Suprapubic skin (tissue), 4 donors: ENCODE measurements at places on chromosomes 6 and 20. TPM values are rescaled to one million over a fixed set of nuclear protein-coding genes. Genes with fewer than 3 reads are reported as not detected.

DNA sequence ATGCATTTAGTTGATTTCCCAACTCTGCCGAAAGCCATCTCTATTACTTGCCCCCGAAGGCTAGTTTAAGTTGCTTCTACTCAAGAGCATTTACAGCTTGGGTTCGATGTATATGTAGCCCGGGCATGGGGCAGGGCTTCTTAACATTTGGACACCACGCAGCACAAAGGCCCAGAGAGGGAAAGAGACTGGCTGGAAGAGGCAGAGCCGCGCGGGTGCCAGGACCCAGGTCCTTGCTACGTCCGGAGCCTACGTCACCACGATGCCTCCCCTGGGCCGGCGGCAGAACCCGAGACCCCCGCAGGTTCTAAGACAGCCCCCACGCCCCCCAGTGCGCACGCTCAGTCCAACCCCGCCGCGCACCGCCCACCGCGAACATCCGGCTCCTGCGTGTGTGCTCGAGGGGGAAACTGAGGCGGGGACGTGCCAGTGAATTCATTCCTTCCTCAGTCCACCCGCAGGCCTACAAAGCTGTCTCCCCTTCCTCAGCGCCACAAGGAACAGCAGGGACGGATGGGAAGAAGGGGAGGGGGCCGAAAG lies 367 bp upstream of the PCIF1 start:
- DNase-seq, result no peak

DNA sequence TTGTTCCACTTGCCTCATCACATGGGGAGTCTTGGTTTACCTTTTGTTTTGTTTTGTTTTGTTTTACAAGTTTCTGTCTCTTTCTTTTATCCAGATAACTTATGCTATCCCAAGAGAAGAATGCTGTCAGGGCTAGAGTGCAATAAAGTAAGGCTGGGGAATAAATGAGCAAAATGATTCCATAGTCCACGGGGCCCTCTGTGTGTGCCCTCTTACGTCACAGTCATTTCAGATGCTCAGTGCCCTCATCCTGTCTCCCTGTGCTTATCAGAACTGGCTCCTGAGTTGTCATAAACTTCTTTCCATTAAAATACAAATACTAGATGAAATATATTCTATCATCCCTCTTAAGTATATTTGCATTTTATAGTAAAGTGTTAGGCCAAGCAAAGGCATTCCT lies 30.8 kb upstream of the ENPP1 start:
- no peak for DNase-seq

- DNase-seq, result no peak
Measured at GRCh38 chr6:109794201-109794923, 103.3 kb downstream of the FIG4 start.

DNA sequence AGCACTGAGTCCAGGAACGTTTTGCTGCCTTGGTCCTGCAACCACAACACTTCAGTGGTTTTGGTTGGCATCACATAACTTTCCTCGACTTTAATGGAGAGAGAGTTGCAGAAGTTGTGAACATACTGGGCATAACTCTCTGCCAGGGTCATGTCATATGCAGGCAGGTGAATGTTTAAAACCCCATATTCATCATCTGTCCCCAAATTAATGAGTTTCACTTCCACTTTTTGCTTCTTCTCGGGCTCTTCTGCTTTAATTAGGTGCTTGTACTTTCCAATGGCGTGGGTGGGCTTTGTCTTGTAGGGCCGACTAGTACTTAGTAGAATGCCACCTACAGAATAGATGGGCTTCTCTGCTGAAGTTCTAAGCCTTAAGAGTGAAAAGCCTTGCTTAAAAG lies 45.2 kb upstream of the TFAP2A start:
- DNase-seq, result no peak

DNA sequence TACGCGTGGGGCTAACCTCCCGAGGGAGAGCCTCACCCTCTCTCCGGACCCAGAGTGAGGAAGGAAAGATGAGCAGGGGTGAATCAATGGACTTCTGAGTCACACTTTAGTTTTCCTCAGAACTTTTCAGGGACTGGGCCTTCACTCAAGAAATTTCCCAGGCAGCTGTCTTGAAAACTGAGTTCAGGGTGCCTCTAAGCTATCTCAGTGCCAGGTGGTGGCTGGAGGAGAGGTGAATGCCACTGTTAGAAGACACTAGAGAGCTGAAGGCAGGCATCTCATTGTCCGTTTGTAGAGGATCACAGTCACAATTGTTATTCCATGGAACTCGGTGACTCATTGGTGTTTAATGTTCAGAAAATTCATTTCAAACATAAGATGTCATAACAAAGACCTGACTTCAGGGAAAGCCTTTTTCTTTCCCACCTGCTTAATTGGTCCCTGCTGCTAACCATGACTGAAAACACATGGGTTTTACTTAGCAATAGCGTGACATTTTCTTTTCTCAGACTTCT lies 5.3 kb upstream of the SERPINB6 start:
- DNase-seq, result no peak

DNA sequence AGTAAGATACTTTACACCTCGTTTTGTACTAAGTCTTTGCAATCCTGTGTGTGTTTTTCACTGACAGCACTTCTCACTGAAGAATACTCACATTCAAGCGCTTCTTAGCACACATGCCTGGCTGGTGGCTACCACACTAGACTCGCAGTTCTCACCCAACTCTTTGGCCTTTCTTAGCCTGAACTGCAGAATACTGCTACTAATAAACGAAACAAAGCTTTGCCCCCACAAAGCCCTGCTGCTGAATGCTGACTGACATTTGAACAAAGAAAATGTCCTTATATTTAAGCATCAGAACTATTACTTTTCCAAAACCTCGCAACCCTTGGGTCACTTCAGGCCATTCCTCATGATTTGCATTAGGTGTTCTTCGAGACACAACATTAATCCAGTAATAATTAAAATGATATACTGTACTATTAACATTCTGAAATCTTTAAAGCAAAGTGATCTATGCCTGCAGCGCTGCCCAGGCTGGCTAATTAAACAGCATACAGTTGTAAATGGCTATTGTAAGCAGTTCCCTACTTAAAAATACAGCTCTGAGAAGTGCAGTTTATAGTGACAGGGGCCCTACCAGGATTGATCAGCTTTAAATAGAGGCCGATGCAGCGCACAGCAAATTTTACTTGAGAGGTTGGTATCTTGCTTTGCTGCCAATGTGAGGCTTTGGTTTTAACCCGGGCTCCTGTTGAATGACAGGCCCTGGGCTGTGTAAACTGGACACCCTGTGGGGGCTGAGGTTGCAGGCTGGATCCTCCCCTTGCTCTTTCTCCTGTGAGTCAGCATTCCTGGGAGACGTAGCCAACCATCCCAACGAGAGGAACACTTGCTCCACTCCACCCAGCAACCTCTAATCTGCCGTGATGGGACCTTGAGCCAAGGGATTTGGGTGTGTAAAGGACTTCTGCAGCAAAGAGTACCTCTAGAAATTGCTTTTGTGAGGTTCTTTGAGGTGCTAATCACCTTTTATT lies 899.0 kb downstream of the TFAP2A start:
- no peak for DNase-seq

- DNase-seq, result no peak
Measured at GRCh38 chr20:3165473-3166337, 6.0 kb upstream of the FASTKD5 start.

GRCh38 chr6:144335914-144336313 lies 50.8 kb downstream of the UTRN start:
- no peak for DNase-seq

DNA sequence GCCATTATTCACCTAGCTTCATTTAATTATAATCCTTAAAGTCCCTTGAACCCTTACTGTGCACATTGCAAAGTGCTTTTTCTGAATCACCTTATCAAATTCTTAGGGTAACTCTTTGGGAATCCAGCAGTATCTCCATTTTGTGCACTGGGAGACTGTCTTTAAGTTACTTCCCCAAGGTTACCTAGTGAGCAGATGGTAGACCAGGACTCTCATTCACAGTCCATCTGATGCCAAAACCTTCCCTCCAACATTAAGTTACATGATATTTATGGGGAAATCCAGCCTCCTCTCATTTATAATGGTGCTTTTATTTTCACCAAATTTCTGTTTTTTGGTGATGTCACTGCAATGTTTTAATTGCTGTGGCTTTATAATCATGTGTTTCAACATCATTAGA lies 75.7 kb downstream of the NCOA7 start:
- no peak for DNase-seq

DNA sequence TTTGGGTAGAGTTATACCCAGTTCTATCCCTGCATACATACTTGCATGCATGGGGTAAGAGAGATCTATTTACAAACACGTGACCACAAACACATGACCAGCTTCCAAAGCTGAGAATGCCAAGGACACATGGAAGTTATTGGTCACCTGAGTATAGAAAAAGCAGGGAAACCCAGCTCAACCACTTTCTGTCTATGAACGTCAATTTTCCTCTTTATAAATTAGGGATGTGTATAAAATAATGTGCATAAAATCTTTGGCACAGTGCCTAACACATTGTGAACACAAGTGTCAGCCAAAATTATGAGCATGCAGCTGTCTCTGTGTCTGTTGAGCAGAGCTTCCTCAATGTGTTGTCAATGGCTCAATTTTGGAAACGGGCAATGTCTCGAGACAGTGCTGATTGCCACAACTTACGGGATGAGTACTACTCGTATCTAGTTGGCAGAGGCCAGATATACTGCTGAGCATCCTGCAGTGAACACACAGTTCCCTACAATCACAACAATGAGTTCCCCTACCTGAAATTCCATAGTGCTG lies 44.9 kb downstream of the TPD52L1 start:
- no peak for DNase-seq

- no peak for DNase-seq
Measured at GRCh38 chr6:131766631-131767030, 41.2 kb upstream of the ENPP1 start.

DNA sequence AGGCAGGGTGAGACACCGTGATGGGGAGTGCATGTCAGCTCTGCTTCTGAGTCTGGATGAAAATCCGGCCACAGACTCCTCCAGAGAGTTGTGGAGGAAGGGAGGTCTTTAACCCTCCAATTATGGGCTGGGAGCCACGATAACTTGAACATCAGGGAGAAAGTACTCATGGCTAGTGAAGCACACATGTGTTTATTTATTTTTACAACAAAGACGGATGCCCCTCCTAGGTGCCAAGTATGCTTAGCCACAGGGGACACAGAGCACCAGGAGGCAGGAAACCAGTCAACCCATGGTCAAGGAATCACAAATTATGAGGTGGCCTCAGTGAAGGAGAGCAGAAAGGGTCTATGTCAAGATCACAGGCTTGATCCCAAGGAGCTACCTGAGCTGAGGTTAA lies 54.1 kb downstream of the ZNF217 start:
- no peak for DNase-seq

DNA sequence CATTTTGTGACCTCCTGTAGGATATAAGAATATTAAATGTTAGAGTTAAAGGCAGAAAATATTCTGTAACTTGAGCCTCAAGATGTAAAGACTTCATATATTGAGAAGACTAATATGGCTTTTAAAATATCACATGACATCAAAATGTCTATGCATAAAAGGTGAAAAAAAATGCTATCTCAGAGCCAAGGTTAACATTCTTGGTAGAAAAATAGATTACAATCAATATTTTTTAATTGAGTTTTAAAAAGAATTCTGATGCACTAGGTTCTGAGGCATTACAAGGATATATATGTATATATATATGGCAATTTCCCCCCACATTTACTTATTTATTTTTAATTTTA lies 46.2 kb upstream of the RAB23 start:
- DNase-seq, result no peak

GRCh38 chr6:11525468-11526155 lies 11.9 kb upstream of the TMEM170B start:
- DNase-seq, result no peak

DNA sequence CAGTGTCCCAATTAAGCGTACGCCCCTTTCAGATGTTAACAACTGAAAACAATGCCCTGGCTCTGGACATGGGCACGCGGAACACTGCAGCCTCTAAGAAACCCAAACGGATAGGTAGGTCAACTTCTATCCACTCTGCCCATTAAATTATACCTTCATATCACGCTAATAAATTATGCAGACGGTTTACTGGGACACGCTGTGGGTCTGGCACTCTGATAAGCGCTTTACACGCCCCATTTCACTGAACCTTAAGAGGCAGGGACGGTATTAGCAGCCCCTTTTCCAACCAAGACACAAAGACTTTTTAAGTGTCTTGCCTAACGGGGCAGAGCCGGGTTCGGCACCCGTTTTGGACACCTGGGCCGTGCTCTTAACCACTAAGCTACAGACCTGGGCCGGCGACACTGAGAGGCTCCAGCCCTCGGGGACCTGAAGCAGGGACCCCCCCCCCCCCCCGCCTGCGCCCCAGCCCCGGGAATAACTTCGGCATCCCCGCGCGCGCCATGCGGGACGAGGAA lies 744 bp downstream of the STAU1 start:
- peak; percentile 68 for DNase-seq

DNA sequence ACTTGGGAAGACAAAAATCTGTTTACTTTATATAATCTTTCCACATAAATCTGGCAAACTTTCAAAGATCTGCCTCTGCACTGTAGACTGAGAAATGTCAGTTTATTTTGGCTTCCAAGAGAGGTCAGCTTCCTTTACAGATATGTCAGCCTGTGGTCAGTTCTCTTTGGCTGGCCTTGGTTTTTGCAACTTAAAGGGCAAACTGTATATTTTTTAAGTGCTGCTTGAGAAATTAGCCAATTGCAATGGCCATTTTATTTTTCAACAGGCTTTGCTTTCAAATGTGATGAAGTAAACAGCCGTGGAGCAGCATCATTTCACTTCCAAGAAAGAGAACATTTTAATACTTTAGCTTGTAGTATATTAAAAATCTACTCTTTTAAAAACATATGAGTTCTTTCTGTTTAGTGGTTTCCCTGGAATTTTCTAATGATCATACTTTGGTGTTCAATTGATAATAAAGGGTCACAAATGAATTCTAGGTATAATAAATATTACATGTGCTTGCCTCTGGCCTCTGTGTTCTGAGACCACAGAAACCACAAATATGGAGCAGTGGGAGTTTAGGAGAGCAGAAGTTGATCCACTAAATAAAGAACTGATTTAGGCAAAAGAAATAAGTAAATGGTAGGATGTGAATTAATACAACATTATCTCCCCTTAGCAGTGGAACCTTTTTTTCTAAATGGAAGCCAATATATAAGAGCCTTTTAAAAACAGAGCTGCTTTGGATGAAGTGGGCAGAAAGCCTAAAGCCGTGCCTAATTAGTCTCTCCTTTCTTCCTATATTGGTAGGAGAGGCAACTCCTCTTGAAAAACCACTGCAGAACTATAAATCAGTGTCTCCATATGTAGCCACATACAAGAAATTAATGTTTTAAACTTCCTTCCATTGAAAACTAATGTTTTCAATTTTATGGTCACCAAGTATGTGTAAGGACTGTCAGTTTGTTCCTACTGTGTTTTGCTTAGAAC lies 16.2 kb downstream of the ADGRB3 start:
- no peak for DNase-seq

GRCh38 chr6:118101220-118101619 lies 194.2 kb downstream of the SLC35F1 start:
- DNase-seq, result no peak

GRCh38 chr6:40810171-40810570 lies 223.0 kb upstream of the LRFN2 start:
- DNase-seq, result no peak

GRCh38 chr6:125959041-125959440 lies 2.5 kb downstream of the HINT3 start:
- DNase-seq, result no peak

- no peak for DNase-seq
Measured at GRCh38 chr6:37850728-37851285, 31.3 kb downstream of the ZFAND3 start.

The NKX2-2 gene
- total RNA-seq, result not detected

The OPN5 gene
- not detected for total RNA-seq

The SIRPA gene
- total RNA-seq, result 53.3 TPM

The HMGCLL1 gene
- total RNA-seq, result 0.62 TPM

The ZNF165 gene
- total RNA-seq, result 1.9 TPM

The PAX1 gene
- not detected for total RNA-seq

The PGK2 gene
- total RNA-seq, result not detected

The LY6G5C gene
- total RNA-seq, result 0.73 TPM

The FAM8A1 gene
- 22.3 TPM for total RNA-seq
